ENCODE measurements at places on chromosomes 7 and 10. TPM values are rescaled to one million over a fixed set of nuclear protein-coding genes. Genes with fewer than 3 reads are reported as not detected.

- no peak for DNase-seq
Observed at GRCh38 chr7:6650521-6651011, 13.4 kb downstream of the ZNF316 start.

DNA sequence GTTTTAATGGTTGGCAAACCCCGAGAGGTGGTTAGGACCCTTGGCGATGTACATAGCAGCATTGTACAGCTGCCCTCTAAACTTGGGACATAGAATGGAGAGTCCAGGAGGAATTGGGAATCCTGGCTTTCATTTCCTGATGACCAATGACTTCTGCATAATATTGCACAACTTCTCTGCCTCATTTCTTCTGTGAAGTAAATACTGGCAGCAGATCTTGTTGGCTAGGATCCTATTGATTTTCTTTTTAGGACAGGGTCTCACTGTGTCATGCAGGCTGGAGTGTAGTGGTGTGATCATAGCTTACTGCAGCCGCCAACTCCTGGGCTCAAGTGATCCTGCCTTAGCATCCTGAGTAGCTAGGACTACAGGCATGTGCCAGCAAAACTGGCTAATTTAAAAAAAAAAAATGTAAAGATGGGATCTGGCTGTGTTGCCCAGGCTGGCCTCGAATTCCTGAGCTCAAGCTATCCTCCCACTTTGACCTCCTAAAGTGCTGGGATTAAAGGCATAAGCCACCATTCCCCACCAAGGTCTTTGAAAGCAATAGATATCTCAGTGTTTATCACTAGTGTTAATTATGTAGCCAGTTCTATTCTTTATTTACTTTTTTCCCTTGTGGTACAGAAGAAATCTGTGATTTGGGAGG is 58.1 kb downstream of the PODXL start:
- DNase-seq, result no peak

DNA sequence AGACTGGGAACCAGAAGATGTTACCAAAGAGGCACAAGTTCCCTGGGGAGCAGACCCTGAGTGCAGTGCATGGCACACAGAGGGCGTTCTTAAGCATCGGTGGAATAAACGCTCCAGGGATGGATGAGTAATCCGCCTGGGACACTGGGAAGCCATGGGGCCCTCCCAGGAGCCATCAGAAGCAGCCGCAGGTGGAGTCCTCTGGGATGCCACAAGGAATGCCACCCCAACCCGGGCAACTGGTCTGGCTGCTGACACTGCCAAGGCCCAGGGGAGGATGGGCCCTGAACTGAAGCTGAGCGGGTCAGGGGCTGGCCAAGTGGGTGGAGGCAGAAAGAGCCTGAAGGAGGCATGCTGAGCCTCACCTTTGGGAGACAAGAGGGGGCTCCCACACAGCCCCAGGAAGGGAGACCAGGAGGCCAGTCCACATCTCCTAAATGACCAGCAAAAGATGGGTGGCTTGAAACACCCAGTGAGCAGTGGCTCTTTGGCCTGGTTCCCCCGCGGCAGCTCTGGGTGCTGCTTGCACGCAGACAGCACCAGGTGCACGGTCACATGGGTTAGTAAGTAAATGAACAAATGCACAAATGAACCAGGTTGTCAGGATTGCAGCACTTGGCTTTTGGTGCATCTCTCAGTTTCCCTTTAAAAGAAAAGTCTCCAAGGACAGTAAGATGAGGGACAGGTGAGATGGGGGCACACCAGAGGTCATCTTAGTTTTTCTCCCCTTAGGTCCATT is 141.3 kb upstream of the ZMIZ1 start:
- no peak for DNase-seq

DNA sequence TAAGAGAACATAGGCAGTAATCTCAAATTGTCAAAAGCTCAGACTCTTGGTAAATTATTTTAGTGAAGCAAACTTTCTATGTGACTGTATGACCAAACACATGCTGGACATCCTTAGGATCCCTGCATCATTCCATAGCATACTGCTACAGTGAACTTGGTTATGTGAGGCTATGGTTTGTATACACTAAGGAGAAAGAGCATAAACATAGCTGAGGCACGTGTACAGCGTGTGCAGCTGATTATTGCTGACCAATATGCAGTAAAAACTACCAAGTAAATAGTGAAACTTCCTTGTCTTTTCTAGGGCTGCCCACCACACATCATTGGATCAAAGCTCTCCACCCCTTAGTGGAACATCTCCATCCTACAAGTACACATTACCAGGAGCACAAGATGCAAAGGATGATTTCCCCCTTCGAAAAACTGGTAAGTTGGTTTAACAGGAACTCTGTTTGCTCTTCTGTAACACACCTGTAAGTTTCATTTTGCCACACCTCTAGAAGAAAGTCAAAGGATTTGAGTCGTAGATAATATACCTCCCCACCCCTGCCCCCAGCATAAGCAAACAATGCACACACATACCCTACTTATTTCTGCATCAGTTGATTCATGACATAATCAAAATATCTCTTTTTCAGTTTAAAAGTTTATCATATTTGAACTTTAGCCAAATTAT is 98.2 kb downstream of the HDAC9 start:
- DNase-seq, result no peak

- DNase-seq, result no peak
Observed at GRCh38 chr7:125480762-125481161, 551.1 kb upstream of the POT1 start.

DNA sequence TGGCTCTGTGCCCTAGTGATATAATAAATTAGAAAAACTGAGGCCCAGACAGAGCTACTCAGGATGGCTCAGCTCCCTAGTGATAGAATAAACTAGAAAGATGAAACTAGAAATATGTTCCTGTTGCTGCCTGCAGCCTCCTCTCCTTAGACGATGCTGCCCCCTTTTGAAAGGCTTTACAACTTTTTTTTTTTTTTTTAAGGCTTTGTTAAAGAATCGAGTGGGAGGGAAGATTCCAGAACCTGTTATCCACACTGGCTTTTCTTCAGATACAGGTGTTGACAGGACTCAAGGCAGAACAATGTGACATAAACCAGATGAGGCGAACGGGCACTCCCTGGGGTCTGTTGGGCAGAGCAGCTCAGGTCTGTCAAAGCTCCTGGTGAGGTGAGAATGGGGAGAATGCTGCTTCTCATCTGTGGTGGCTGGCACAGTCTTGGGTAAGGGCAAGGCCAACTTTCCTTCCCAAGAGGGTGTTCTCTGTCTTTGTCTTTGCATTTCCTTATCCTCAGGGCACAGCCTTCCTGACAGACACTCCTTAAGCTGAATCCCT is 175.1 kb downstream of the COBL start:
- no peak for DNase-seq

- DNase-seq, result no peak
Observed at GRCh38 chr7:4655896-4656295, 26.2 kb upstream of the FOXK1 start.

DNA sequence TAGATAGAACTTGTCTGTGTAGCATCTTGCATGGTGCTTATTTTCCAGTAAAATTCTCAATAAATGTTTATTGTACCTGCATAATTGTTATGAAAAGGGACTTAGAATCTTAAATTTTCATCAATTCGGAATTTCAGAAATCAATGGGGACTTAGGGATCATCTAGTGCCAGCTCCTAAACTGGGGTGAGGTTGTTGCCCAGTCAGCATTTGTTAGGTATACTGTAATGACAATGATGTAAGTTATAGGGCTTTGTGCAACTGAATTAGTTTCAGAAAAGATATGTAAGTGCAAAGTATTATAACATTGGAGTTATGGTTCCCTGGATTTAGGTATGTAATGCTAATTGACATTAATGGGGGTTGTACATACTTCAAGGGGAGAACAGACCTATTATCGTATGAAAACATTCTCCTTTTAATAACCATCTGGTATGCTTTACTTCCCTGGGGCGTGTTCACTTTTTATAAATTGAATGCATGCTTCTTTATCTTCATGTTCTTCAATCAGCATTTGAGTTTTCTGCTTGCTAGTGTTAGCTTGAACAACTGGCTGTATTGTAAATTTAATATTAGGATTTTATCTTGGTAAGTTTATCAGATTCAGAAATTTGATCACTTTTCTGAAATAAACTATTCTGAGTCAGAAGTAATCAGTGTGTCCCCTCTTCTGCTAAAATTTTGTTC is 270.3 kb downstream of the BBS9 start:
- DNase-seq, result no peak

DNA sequence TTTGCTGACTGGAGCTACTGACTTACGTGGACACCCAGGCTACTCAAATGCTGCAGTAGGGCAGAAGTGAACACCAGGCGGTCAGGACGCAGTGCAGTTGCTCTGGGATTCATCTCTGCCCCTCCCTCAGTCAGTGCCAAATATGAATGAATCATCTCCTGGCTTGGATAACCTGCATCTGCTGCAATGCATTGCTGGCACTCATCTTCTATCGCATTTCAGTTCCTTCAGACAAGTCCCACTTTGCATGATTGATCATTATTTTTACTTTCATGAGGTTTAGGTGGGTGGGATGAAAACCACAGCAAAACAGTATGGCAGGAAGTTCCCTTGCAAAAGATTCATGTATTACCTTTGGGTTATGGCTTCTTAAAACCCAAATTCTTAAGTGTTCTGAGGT is 224.6 kb upstream of the NRP1 start:
- DNase-seq, result no peak

- DNase-seq, result no peak
Observed at GRCh38 chr7:16719699-16720098, 33.9 kb upstream of the TSPAN13 start.

DNA sequence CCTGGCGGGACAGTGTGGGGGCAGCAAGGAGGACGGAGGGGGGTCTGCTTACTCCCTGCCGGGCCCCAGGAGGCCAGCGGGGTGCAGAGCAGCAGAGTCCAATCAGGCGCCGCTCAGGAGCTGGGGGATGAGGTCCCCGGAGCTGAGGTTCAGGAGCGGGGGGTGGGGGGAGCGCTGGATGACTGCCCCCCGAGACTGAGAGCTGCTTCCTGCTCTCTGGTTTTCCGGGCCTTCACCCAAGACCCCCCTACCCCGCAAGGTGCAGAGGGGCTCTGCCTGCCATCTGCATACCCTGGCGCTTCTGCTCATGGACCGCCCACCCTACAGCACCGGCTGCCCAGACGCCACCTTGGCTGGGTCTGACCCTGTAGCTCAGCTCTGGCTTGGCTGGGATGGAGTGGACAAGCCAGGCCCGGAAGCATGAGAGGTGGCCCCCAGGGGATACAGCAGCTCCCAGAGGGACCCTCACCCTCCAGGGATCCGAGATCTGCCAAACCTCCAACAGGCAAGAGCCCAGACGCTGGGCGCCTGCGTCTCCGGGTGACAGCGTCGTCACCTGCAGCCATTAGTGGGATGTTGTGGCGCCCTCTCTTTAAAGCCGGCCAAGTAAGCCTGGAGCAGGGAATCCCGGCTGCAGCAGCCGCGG is 930 bp downstream of the KNDC1 start:
- DNase-seq, result no peak

GRCh38 chr10:97648562-97649404 is 8.3 kb downstream of the PI4K2A start:
- no peak for DNase-seq

DNA sequence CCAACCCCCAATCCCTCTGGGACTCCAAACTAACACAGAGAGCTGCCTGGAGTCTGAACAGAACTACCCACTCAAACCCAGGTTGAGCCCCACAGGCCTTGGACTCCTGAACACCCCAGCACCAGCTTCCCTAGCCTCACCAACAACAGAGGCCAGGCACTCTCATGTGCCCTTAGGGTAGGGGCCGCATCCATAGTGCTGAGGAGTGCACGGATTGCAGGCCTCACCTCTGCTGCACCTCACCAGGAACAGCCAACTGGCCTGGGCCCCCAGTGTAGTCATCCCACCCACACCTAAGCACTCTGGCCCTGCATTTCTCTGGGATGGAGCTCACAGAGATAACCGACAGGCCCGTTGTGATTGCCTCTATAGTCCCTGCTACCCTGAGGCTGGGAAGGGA is 194.2 kb downstream of the HPSE2 start:
- no peak for DNase-seq

DNA sequence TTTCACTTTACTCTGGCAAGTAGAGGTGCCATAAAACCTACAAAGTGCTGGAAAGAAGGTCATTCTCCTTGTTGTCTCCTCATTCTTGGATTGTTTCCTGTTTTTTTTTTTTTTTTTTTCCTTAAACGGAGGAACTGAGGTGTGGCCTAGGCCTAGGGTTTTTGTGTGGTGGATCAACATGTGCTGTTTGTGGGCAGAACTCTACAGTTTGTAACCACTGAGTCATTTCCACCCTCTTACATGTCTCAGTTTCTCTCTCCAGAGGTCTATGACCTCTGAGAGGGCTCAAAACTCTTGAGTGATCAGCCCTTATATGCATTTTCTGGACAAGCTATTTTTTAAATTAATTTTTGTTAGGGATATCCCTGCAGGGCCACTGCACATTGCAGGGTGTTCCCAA is 296.0 kb downstream of the PPP1R3A start:
- DNase-seq, result no peak

- DNase-seq, result no peak
Observed at GRCh38 chr10:66318761-66319160, 607.1 kb upstream of the LRRTM3 start.

GRCh38 chr10:44619975-44620374 is 235.1 kb upstream of the CXCL12 start:
- no peak for DNase-seq

DNA sequence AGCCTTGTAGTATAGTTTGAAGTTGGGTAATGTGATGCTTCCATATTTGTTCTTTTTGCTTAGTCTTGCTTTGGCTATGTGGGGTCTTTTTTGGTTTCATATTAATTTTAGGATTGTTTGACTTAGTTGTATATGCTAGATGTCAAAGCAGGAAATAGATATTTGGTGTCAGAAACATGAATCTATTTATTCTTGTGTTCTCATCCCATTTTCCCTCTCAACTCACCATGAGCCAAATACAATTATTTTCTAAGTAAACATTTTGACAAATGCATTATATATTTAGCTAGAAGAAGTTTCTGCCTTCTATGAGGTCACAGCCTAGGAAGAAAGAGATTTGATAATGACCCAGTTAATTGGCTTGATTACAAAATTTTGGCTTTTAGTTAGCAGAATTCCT is 1160.6 kb upstream of the C7orf33 start:
- no peak for DNase-seq

DNA sequence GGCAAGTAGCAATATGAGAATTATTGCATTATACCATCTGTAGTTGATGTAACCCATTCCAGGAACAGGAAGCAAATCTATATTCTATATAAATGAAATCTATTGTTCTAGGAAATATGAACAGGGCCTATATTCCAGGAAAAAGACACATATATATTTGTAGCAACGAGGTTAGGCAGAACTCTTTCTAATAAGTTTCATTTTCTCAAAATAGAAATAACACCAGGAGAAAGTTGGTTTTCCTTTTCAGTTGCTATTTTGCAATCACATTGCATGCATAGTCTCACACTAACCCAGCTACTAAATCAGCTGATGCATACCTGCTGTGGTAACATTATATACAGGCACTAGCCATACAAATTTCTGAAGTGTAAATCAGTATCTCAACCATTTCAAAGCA is 6.2 kb upstream of the IFIT2 start:
- DNase-seq, result no peak

DNA sequence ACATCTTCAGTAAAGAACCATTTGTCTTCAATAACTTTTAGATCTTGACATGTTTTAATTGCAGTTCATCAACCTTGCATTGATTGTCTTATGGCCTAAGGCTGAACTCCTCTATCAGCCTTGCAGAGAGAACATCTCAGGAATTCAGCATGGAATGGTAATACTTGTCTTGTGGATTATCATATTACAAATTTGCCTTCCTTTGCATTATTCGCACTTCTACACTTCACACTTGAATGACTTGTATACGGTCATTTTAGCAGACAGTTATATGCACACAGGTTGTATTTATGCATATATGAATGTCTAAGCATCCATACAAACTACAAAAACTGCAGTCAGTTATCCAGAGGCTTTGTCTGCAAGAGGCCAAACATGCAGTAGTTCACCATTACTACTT is 31.7 kb downstream of the GPR85 start:
- no peak for DNase-seq

PON1 gene
- total RNA-seq, result 465 TPM

POM121 gene
- total RNA-seq, result 16.8 TPM
